ENCODE measurements at places on chromosomes 7 and 10.

- no peak for DNase-seq
Observed at GRCh38 chr10:69633673-69634635, 3.9 kb downstream of the FAM241B start.

GRCh38 chr7:107194052-107194451, 25.2 kb downstream of the HBP1 start:
- no peak for DNase-seq

DNA sequence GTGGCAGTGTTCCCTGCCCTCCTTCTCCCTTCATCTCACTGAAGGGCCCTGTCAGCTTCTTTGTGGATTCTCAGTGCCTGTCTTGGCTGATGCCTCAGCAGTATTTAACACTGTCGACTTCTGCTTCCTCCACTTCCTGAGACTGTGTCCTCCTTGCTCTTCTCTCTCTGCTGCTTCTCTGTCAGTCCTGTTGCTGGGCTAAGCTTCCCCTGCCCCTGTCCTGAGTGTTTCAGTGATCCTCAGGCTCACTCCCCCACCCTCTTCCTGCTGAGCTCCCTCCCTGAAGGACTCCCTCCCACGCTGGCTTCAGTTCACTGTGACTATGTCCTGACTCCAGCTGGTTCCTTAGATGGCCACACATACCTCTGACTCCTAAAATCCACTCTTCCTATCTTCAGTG, 64.9 kb downstream of the CREM start:
- no peak for DNase-seq

DNA sequence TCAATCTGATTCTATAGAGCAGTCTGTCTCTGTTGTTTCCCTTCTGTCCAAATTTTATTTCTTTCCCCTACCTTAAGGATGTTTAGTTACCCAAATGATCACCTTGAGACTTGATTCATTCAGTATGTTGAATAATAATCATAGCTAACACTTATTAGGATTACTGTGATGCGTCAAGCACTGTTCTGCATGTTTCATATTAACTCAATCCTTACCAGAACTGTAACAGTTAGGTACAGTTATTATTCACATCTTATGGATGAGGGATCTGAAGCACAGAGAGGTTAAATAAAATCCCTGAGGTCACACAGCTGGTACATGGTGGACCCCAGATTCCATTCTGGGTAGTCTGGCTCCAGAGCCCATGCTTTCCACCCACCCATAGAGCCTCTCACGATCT, 97.9 kb upstream of the SAMD8 start:
- DNase-seq: no peak

- DNase-seq: no peak
Observed at GRCh38 chr7:92423710-92424131, 23.6 kb upstream of the GATAD1 start.

DNA sequence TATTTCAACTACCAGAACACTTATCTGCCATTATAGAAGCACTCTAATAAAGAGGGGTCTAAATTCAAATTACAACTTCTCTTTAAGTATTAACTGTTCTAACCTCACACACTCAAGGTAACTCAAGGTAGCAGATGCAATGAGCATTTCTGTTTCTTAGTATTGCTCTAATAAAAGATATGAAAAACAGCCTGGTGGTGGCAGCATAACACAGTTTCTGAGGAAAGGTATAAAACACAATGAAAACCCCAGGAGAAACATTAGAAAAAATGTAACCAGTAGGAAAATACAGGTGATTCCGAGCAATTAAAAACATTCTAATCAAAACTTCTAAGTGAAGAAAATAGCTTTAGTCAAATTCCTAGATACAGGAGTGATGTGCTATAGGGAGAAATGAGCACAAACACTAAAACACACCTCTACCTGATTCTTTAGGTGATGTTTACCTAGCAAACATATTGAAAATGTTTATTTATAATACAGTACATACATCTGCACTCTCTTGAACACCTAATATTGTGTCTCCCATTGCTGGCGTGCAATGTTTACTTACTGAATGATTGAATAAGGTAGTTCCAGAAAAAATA, 3.5 kb downstream of the MKRN1 start:
- DNase-seq: no peak

DNA sequence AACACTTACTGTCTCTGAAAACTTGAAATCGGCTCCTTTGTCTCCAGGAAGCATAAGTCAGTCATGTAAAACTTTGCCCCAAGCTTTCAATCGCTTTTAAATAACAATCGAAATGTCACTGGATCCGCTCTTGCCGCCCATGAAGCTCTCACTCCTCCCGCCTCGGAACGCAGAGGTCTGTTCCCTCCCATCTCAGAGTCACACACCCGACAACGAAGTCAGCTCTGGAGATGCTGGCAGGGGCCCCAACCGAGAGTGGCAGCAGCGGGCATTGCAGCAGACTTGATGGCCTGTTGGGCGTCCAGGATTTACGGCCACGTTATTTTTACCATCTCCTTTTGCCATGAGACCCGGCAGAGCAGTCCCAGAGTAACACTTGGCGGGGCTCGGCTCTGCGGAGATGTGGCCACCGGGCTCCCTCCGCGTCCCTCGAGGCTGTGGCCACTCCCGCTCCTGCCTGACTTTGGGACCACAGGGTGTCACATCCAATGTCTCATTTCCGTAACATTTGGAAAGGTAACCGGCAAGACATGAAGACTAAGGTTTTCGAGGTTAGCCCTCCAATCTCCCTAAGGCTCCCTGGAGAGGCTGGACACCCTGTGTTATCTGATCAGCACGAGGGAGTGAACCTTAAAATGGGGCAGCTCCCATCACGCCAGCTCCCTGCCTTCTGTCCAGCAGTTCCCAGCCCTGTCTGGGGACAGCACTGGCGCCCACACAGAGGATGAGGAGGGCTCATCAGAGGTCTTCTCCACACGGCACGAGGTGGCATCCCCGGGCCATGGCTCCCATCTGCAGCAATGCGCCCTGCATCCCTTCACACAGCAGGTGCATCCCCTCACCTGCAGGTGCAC, 62.8 kb upstream of the ADGRA1 start:
- DNase-seq: no peak

DNA sequence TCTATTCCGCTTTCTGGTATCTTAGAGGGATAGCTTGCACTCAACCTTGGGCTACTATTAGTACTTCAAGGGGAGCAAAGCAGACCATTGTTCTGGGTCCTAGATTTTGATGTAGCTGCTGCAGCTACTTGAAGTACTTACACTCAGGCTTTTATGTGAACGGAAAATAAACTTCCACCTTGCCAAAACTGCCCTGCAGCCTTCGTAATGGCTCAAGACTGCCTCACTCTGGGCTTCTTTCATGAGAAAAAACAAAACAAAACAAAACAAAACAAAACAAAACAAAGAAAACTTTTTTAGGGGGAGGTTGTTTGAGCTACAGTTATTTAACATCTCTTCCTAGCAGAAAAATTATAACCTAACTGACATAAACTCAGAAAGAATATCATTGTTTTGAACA, 19.4 kb upstream of the EPHB6 start:
- no peak for DNase-seq

DNA sequence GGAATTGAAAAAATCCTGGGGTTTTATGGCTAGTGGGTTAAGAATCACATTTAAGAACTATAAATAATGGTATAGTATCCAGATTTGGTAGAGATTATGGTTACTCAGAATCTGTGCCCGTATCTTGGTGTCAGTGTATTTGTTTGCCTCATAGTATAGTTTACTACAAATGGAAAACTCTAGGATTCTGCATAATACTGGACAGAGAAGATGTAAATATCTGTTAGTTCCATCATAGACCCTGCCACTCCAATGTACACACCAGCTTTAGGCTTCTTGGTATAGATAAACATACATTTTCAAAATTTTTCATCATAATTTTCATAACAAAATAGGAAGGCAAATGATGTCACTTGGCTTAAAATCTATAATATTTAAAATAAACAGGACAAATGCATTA, 108.1 kb downstream of the CFTR start:
- DNase-seq: no peak

- DNase-seq: no peak
Observed at GRCh38 chr10:86340991-86341260, 25.7 kb downstream of the GRID1 start.

- no peak for DNase-seq
Observed at GRCh38 chr7:105376908-105377533, 11.7 kb downstream of the SRPK2 start.

GRCh38 chr7:157596471-157596870, 259.7 kb downstream of the DNAJB6 start:
- no peak for DNase-seq

- DNase-seq: no peak
Observed at GRCh38 chr10:85235258-85235657, 906.9 kb downstream of the CCSER2 start.

Data from stimulated activated CD8-positive, alpha-beta memory T cell treated with anti-CD3 and anti-CD28 coated beads, Interleukin-7, amount 100 ng/mL, for 24 hours (primary cell).